Cardiac muscle cell (in vitro differentiated cells and primary cell): ENCODE measurements at places on chromosomes 5 and 9. TPM values are rescaled to one million over a fixed set of nuclear protein-coding genes. Genes with fewer than 3 reads are reported as not detected.

GRCh38 chr5:142905348-142905747 lies 135.2 kb downstream of the ARHGAP26 start:
- no peaks in the 10 kb centered on the region for H3K27me3 ChIP-seq
- H3K27ac ChIP-seq: no peak overlapping the region
- no peak overlapping the region for H3K4me3 ChIP-seq
- no peaks in the 10 kb centered on the region for H3K4me1 ChIP-seq
- no peak for DNase-seq
- peaks cover 19% of the 10 kb centered on the region for H3K36me3 ChIP-seq

DNA sequence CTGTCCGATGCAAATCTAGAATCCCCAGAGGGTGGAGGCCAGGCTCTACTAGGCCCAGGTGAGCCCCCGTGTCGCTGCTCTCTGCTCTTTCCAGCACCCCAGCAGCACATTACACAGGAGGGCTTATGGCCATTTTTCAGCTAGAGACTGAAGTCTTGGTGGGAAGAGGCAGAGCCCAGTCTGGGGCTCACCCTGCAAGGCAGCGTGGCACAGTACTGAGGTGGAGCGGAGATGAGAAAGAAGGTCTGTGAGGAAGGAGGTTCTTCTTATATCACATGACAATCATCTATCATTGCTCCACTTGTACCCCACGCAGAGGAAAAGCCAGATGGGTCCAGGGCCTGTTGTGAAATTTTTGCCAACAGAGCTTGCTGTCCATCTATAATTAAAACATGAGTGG lies 10.0 kb upstream of the KIF12 start:
- H3K4me1 ChIP-seq: no peaks in the 10 kb centered on the region
- H3K4me3 ChIP-seq: no peak overlapping the region
- no peak for DNase-seq
- peaks cover 25% of the 10 kb centered on the region for H3K27me3 ChIP-seq
- H3K27ac ChIP-seq: no peak overlapping the region

GRCh38 chr5:122858451-122858850 lies 13.0 kb downstream of the SNX24 start:
- no peak overlapping the region for H3K4me3 ChIP-seq
- H3K36me3 ChIP-seq: no peaks in the 10 kb centered on the region
- H3K27me3 ChIP-seq: no peaks in the 10 kb centered on the region

DNA sequence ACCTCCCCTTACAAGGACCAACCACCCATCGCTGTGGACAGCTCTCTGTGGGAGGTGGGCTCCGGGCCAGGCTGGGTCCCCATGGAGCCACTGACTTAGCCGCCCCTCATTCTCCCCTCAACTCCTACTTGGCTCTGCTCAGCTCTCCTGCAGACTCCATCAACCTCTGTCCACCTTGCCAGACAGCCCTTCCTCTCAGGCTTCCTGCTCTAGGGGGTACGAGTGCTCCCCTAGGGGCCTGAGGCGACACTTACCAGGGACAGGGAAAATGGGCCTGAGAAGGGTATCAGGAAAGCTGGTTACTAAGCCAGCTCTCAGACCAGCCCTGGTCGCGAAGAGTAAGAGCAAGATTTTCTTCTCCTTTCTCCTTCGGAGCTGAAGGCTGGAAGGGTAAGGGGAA lies 43.9 kb downstream of the SHB start:
- no peak overlapping the region for H3K4me3 ChIP-seq
- no peaks in the 10 kb centered on the region for H3K36me3 ChIP-seq
- no peak for DNase-seq
- peaks cover 46% of the 10 kb centered on the region for H3K4me1 ChIP-seq
- H3K27me3 ChIP-seq: no peaks in the 10 kb centered on the region
- H3K27ac ChIP-seq: peak overlapping the region; percentile 54

GRCh38 chr5:139180850-139181249 lies 17.3 kb downstream of the SIL1 start:
- DNase-seq: no peak
- H3K4me3 ChIP-seq: no peak overlapping the region
- no peak overlapping the region for H3K27ac ChIP-seq

- no peaks in the 10 kb centered on the region for H3K4me1 ChIP-seq
- H3K27me3 ChIP-seq: peaks cover 46% of the 10 kb centered on the region
- peak; percentile 21 for DNase-seq
- no peaks in the 10 kb centered on the region for H3K36me3 ChIP-seq
- no peak overlapping the region for H3K4me3 ChIP-seq
These were observed 129.3 kb upstream of the LPCAT1 start for GRCh38 chr5:1652873-1653697.

DNA sequence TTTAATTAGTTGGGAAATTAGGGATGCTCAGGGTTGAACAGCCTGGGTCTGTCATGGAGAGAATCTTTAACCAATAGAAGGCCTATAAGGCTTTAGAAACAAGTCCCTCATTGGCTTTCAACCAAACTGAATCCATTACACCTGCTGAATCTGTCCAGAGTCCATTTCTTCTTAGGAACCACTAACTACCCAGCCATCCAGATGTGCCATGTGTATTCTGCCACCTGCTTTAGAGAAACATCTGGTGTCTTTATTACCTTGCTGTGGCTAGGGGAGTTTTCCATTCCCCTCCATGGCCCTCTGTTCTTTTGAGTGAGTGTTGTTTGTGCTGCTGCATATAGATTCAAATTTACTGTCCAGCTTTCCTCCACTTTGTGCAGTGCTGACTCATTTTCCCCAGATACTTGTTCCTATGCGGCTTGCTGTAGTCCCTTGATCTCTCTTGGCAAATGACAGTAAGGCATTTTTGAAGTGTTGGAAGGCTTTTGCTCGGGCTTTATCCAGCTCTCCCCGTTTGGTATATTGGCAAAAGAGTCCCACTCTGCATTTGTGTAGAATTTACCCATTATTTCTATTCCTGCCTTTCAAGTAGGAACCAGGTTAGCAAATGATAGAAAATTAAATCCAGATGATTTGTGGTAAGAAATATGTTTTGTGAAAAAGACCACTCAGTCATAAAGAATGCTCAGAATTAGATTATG lies 54.6 kb downstream of the NLN start:
- no peaks in the 10 kb centered on the region for H3K36me3 ChIP-seq
- no peak overlapping the region for H3K27ac ChIP-seq
- H3K4me1 ChIP-seq: peaks cover 13% of the 10 kb centered on the region
- H3K4me3 ChIP-seq: no peak overlapping the region
- H3K27me3 ChIP-seq: no peaks in the 10 kb centered on the region

- DNase-seq: peak; percentile 55
- H3K4me1 ChIP-seq: no peaks in the 10 kb centered on the region
- H3K27ac ChIP-seq: no peak overlapping the region
- H3K4me3 ChIP-seq: no peak overlapping the region
- H3K27me3 ChIP-seq: no peaks in the 10 kb centered on the region
These were observed 56.9 kb upstream of the TRIO start for GRCh38 chr5:14086261-14086660.

GRCh38 chr5:54792611-54793404 lies 192.6 kb downstream of the ESM1 start:
- H3K4me3 ChIP-seq: no peak overlapping the region
- no peak for DNase-seq
- no peak overlapping the region for H3K27ac ChIP-seq
- no peaks in the 10 kb centered on the region for H3K36me3 ChIP-seq
- no peaks in the 10 kb centered on the region for H3K4me1 ChIP-seq
- no peaks in the 10 kb centered on the region for H3K27me3 ChIP-seq

- H3K36me3 ChIP-seq: no peaks in the 10 kb centered on the region
- H3K27me3 ChIP-seq: no peaks in the 10 kb centered on the region
- H3K4me3 ChIP-seq: no peak overlapping the region
- no peak for DNase-seq
These were observed 1619.0 kb upstream of the WWC1 start for GRCh38 chr5:166672431-166672830.

GRCh38 chr5:170513856-170514525 lies 10.2 kb downstream of the KCNIP1 start:
- H3K27ac ChIP-seq: no peak overlapping the region
- no peak overlapping the region for H3K4me3 ChIP-seq
- no peak for DNase-seq
- H3K4me1 ChIP-seq: no peaks in the 10 kb centered on the region
- H3K27me3 ChIP-seq: peaks cover 11% of the 10 kb centered on the region

GRCh38 chr9:108473209-108474112 lies 382.3 kb downstream of the ACTL7B start:
- no peaks in the 10 kb centered on the region for H3K4me1 ChIP-seq
- no peak overlapping the region for H3K4me3 ChIP-seq
- no peaks in the 10 kb centered on the region for H3K27me3 ChIP-seq
- DNase-seq: peak; percentile 88
- H3K27ac ChIP-seq: no peak overlapping the region

DNA sequence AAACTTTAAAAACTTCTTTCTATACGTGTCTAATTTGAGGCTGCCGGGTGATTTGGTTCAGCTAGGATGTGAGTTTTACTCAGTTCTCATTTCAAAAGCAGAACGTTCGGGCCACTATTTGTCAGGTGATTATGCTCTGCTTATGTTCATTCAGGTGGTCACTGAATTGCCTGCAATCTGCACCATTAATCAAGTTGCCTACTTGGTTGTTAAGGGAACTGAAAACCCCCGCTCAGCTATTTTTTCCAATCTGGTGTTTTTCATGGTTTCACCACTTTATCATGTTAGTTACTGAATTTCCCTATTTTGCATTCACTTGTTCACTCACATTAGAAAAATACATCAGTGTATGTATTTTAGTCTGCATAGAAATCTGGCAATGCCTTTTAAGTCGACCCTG lies 523.0 kb downstream of the CSNK1G3 start:
- H3K27ac ChIP-seq: no peak overlapping the region
- H3K4me3 ChIP-seq: no peak overlapping the region
- no peak for DNase-seq
- H3K27me3 ChIP-seq: no peaks in the 10 kb centered on the region
- no peaks in the 10 kb centered on the region for H3K36me3 ChIP-seq

DNA sequence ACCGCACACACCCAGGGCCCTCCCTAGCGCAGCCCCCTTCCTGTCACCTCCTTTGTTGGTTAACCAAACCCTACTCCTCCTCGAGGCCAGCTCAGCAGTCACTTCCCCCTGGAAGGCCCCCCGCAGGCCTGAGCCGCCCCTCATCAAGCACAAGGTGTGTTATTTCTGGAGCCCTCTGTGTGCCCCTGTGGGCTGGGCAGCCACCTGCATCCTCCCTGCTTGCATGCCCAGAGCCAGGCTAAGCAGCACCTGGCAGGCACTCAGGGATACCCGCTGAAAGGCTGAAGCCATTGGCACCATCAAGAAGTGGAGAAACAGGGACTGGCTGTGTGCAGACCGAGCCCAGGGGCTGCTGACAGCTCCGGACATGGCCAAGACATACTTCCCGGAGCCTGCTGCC lies 121.8 kb downstream of the ZNF354C start:
- no peak overlapping the region for H3K27ac ChIP-seq
- H3K4me1 ChIP-seq: peaks cover 7% of the 10 kb centered on the region
- H3K36me3 ChIP-seq: no peaks in the 10 kb centered on the region
- H3K27me3 ChIP-seq: no peaks in the 10 kb centered on the region

DNA sequence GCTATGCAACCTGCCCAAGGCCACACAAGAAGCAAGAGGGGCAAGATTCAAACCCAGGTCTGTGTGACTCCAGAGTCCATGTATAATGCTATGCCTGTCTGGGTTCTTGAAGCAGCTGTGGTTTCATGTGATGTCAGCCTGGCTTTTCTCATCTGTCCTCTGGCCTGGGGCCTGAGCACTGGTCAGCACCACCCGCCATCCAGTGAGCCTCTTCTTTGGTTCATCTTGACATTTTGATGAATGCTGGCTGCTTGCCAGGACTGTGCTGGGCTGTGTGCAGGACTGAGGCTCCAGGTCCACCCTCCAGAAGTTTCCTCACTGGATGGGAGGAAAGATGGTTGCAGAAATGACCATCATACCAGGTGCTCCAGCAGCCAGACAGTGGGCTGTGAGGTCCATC lies 61.5 kb downstream of the TSTD2 start:
- H3K4me3 ChIP-seq: no peak overlapping the region
- H3K4me1 ChIP-seq: no peaks in the 10 kb centered on the region
- H3K27me3 ChIP-seq: no peaks in the 10 kb centered on the region
- no peak overlapping the region for H3K27ac ChIP-seq
- no peak for DNase-seq
- peaks cover 45% of the 10 kb centered on the region for H3K36me3 ChIP-seq

DNA sequence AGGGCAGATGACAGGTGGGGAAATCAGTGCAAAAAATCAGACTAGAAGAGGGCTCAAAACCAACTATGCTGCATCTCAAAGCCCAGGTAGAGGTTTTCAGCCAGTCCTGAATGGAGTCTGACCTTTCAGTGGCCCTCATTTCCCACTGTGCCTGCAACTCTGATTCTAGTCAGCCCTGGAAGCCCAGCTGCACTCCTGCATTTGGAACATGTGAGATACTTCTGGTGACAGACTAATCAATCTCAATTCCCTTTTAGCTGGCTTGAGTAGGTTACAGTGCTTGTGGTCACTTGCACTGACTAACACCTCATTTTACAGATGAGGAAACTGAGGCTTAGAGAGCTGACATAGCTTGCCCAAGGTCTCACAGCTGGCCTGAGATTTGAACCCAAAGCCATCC lies 7.9 kb upstream of the ACSL6 start:
- no peak for DNase-seq
- no peaks in the 10 kb centered on the region for H3K4me1 ChIP-seq
- peaks cover 24% of the 10 kb centered on the region for H3K27me3 ChIP-seq
- H3K27ac ChIP-seq: no peak overlapping the region
- H3K36me3 ChIP-seq: no peaks in the 10 kb centered on the region

- H3K4me1 ChIP-seq: peaks cover 9% of the 10 kb centered on the region
- no peaks in the 10 kb centered on the region for H3K27me3 ChIP-seq
- no peak overlapping the region for H3K4me3 ChIP-seq
- H3K36me3 ChIP-seq: peaks cover 54% of the 10 kb centered on the region
- peak; percentile 14 for DNase-seq
These were observed 12.3 kb downstream of the CCNH start for GRCh38 chr5:87400305-87400899.

The FBP2 gene
- total RNA-seq: not detected in 2 replicates

The CNTNAP3B gene
- 0.66 and 0.88 TPM in 2 replicates for total RNA-seq

The ENHO gene
- 3.9 and 7.6 TPM in 2 replicates for total RNA-seq

The LCN1 gene
- total RNA-seq: not detected in 2 replicates

The DMAC1 gene
- 32.6 and 33.9 TPM in 2 replicates for total RNA-seq
